Stimulated activated CD4-positive, alpha-beta T cell treated with anti-CD3 and anti-CD28 coated beads, Interleukin-1b, Interleukin-23, amount 100 ng/mL, for 1 hour (primary cell): ENCODE measurements at places on chromosomes 6 and 20.

DNA sequence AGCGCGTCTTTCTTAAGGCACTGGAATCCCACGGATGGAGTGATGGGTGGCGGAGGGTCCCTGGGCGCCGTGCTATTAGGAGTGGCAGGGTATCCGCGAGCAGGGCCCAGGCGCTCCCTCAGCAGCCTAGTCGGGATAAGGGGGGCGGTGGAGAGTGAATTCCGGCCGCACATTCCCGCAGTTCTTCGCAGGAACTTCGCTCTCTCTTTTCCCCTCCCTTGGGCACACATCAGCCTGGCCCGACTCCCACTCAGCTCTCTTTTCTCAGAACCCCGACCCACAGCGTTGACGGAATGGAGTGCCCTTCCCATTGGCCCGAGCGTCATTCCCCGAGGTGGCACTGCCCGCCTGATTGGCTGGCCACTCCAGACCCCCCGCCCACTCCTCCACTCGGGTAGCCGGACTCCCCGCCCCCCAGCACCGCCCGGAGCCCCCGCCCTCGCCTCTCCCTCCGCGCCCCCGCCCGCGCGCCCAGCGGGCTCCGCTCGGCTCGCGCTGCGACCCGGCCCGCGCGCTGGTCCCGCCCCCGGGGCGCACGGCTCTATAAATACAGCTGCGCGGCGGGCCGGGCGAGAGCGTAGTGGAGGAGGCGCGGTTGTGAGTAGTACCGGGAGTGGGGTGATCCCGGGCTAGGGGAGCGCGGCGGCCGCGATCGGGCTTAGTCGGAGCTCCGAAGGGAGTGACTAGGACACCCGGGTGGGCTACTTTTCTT, at the start of gene ID4:
TSS of gene ID4 (plus strand) at position 572 of the 712 bp plus-strand sequence. CDS start 385 bp downstream, outside the sequence.
- DNase-seq, result no peak

DNA sequence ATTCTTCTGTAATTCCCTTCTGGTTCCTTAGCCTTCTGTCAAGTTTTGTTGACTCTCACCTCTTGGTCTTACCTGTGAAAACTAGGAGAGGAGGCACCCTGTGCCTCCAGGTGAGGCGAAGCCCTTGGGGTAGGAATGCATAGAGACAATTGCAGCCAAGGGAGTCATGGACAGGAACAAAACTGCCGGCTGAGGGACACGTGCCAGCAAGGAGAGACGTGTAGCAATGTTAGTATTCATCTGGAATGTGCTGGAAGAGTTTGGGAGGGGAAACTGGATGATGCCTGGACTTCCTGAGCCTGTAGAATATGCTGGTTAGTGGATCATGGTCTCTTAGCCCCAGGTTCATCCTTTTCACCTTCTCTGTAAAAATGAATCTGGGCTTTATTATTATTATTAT, 3.9 kb upstream of the TIAM2 start:
- DNase-seq, result no peak

DNA sequence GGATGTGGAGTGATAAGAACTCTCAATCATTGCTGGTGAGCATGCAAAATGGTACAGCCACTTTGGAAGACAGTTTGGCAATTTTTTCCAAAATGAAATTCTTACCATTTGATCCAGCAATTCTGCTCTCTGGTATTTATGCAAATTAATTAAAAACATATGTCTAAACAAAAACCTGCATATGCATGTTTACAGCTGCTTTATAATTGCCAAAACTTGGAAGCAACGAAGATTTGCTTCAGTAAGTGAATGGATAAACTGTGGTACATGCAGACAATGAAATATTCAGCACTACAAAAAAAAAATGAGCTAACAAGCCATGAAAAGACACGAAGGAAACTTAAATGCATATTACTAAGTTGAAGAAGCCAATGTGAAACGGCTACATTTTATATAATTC, 55.5 kb upstream of the SMLR1 start:
- DNase-seq, result no peak

DNA sequence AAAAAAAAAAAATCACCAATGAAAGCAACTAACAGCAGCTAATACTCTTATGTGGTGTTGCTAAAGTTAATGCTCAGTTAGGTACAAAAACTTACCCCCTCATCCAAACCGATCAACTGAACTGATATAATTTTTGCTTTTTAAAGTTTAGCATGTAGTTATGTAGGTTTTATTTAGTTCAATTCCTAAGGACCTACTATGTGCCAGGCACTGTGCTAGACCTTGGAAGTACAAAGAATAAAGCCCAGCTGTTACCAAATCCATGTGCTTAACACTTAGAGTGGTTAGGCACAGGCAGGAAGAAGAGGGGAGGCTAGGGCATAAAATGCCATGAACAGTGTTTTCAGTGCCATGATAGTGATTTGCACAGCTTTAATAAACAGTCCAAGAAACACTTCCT, 85.1 kb downstream of the PDSS2 start:
- DNase-seq, result no peak

DNA sequence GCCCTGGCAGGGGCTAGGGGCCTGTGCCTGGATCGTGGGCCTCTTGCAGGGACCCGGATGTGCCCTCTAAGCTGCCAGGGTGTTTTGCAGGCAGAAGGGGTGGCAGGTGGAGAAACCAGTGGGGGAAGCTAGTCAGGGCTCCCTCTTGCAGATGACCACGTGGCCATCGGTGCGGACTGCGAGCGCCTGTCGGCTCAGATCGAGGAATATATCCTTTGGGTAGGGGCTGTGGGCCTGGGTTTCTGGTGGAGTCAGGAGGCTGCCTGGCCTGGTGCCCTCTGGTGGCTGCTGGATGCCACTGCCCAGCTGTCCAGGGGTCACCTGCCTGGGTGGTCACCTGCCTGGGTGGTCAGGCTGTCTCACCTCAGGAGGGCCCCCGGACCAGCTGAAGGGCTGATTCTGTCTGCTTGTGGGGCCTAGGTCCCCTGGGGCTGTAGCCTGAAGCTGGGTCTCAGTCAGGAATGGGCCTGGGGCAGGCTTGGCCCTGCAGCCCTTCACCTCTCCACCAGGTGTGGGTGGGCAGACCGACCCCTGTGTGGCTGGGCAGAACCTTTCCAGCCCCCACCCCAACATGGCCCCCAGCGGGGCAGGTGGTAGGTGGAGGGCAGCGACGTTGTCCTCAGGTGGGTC, 6.7 kb downstream of the TCEA2 start:
- DNase-seq, result no peak

DNA sequence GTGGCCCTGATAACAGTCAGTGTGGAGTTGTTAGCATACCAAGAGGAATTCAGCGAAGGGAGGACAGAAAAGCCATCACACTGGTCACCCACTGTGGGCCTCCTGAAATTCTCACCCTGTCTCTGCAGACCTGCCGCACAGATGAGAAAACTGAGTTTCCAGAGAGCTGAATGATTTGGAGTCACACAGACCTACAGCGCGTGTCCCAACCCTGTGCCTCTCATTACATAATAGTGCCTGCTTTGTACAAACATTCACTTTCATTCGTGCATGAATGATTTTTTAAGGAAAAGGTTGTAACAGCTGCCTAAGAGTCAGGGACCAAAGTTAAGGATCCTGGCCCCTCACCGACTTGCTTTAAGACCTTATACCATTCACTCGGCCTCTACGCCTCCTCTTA, 62.7 kb downstream of the THBS2 start:
- DNase-seq, result no peak

GRCh38 chr6:152124429-152125074, 317.1 kb downstream of the ESR1 start:
- no peak for DNase-seq

GRCh38 chr20:37299718-37300528, 10.5 kb downstream of the MANBAL start:
- DNase-seq, result no peak

DNA sequence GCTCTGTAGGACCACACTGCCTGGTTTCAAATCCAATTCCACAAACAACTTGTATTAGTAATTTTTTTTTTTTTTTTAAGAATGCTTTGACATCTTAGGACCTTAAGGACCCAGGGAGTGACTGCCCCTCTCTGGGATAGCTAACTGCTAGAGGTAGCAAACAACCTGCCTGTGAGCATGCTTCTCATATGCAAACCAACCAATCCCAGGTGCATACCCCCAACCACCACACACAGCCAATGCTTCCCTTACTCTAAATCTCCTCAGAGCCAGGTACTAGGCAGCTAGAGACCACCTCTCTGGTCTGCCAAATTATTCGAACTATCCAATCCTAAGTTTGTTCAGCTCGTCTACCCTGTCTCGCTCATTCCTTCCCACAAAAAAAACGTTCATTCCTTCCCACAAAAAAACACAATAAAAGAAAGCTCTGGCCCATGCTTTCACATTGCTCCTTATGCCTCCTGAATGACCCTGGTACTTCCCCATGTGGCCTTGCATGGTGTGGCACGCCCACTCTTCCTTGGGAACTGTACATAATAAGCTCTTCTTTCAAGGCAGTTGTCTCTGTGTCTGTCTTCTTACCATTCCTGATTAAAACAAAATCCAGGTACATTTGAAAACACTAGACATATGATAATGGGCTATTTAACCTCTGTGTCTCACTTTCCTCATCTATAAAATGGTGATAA, 6.4 kb downstream of the SERAC1 start:
- DNase-seq, result no peak

GRCh38 chr6:2258112-2258511, 12.7 kb upstream of the GMDS start:
- DNase-seq, result no peak

DNA sequence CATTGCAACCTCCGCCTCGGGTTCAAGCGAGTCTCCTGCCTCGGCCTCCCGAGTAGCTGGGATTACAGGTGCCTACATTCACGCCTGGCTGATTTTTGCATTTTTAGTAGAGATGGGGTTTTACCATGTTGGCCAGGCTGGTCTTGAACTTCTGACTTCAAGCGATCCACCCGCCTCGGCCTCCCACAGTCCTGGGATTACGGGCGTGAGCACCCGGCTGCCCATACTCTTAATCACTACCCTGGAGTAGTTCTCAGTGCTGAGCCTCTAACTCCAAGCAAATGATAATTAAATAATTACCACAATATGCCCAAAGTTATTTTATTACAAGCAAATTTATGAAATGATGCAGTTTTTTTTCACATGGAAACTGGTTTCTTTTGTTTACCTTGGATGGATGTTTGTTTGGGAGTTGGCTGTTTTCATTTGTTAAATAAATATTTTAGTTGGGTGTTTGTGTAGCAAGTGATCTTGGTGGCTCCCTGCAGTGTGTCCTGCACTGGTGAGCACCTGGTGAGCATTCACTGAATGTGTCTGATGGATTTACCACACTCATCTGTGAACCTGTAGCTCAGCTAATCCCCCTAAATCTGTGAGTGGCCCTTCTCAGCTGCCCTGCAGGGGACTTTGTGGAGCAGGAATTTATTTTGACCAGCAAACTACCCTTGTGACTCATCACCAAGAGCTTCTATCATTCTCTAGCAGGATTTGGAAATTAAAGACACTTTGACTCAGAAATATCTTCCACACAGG, 36.9 kb downstream of the UTRN start:
- DNase-seq, result no peak

DNA sequence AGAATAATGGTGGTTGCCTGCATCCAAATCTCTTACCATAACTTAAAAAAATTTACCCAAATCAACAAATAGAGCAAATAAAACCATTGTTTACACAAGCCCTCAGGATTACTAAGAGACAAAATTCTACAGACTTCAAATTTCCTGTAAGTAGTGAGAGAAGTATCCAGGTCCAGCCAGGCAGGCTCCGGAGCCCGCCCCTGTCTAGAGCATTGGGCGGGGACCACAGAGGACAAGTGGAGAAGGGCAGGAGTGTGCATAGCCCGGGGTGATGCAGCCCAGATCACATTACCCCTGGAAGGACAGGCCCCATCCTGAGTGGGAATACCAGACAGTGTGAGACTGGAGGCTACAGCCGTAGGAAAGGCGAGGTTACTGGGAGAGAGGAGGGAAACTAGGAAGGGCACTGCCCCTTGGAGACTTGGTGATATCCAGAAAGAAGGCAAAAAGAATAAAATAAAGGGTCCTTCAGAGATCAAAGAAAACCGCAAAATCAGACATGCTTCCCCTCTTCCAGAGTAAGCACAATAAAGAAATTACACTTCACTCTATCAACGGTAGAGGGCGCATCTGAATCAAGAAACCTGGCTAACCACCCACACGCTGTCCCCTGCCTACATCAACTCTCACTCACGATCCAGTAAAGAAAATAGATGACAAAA, 26.6 kb downstream of the RIN2 start:
- DNase-seq, result no peak

GRCh38 chr6:135182071-135183001, 1.2 kb downstream of the MYB start:
- no peak for DNase-seq

DNA sequence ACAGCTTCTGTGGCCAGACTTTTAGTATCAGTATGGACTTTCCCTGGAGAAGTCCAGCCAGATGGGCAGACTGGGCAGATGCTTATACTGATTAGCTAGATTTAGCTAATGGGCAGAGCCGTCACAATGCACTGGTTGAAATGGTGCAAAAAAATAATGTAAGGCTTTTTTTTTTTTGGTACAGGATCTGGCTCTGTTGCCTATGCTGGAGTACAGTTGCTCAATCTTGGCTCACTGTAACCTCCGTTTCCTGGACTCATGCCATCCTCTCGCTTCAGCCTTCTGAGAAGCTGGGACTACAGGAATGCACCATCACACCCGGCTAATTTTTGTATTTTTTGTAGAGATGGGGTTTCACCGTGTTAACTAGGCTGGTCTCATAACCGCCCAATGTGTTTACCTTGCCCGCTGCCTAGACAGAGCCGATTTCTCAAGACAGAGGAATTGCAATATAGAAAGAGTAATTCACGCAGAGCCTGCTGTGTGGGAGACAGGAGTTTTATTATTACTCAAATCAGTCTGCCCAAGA, 16.4 kb upstream of the KIFC1 start:
- no peak for DNase-seq

GRCh38 chr6:30075094-30075789, at the start of gene RNF39:
RNF39 (minus strand) TSS chr6:30075769; CDS start chr6:30075585, 184 bp downstream.
- no peak for DNase-seq

GRCh38 chr20:5592165-5592564, 158.0 kb upstream of the SHLD1 start:
- no peak for DNase-seq

DNA sequence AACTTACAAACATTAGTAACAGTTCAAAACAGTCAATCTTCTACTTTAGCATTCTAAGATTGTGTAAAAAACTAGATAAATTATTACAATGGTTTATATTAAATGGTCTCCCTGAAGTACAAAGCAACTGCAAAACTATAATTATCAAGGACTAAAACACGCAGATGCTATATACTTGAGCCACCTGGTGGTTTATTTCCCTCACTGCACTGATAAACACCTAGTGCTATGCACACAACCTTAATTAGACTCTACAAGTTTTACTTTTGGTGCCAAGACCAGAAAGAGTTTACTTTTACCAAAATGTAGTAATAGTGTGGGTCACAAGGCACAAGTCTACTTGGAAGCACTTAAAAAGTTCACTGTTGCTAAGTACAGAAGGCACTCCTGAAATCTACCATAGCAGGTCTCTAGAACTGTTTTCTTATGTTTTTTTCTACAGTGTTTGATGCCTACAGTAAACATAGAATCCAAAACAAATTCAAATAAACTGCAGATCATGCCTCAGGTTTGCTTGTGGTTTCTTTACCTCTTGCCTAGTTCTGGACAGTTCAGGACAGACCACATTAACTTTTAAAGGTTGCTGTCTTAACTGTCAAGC, 49.2 kb downstream of the GMDS start:
- DNase-seq, result no peak
